ENCODE measurements at places on chromosomes 13 and 19.

DNA sequence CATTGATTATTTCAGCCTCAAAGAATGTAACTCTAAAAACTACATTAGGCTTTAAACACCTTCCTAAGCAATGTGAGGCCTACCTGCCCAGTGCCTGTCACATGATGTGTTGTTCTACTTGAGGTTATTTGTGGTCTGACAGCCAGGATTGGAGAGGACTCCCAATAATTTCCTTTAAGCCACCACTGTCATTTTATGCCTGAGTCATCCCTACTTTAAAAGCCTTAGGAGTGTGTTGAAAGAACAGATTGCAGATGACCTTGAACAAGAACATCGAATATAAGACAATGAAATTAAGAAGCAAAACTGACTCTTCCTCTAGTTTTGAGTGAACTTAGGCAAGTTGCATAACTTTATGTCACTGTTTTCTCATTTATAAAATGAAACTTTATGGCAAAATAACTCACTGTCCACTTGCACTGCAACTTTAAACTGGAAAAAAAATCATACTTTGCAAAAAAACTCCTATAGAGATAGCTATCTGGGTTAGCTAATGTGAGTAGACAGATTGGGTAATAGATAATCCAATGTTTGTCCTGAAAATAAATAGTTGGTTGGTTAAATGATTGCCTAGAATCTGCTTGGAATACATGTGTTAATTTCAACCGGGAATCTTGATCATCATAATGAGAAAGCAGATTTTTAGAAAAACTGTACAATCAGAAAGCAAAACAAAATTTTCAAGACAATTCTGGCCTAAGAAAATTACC, 361.2 kb downstream of the SUCLA2 start:
- DNase-seq = no peak

DNA sequence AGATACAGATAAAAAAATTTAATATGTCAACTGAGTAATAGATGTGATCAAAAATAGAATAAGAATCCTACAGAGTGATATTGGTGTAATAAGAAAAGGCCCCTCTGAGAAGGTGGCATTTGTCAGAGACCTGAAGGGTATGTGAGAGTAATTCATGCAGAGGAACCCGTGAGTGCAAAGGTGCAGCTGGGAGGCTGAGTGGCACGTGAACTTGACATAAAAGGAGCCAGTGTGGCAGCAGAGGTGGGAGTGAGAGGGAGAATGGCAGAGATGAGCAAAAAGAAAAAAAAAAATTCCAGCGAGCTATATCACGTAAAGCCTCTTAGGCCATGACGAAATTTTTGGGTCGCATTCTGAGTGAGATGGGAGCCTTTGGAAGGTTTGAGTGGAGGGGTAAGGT, 588.9 kb downstream of the KCTD12 start:
- no peak for DNase-seq

DNA sequence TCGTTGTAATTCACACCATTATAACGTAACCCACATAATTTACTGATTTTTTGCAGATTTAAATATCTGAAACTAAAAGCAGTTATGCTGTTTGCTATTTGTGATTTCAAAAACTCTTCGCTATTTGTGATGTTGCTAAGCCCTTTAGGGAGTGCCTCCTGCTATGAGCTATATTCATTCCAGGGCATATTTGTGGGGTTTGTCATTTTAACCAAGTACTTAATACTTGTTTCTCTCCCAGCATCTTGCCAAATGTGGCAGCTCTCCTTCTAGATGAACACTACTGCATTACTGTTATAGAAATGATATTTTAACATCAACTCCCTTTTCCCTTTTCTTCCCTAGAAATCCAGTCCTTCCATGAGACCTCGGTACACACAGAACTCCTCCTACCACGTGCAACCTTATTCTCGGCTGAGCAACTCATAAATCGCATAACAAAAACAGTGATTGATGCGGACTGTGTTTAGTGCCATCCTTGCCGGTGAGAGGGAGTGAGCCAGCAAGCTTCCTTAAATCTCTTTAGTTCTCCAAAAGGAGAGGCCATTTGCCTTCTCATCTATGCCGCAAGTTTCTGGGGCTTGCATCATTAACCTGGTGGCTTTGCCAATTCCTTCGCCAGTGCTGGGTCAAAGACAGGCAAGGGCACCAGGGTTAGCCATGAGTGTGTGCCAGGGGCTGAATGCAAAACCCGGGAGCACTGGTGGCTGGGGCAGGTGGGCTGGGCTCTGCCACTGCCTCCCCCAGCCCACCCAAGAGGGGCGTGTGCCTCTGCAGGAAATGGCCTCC, 33.4 kb downstream of the RFX2 start:
- DNase-seq = no peak

GRCh38 chr19:43524922-43525835, 1.8 kb downstream of the ETHE1 start:
- DNase-seq = no peak

DNA sequence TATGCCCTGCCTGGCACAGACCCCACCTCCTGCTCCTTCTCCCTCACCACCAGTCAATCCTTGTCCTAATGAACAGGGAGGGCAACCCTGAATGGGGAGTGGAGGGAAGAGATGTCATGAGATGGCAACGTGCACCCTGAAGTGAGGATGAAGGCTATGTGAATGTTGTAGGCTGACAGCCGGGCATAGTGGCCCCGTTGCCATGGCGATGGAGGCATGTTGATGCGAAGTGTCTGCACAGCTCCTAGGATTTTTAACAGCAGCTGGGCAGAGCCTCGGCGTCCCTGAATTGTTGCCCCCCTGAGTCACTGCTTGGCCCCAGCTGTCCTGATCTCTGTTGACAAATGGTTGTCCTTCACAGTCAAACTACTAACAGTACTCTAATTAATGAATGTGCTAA, 4.8 kb upstream of the ALOX5AP start:
- peak; percentile 45 for DNase-seq

DNA sequence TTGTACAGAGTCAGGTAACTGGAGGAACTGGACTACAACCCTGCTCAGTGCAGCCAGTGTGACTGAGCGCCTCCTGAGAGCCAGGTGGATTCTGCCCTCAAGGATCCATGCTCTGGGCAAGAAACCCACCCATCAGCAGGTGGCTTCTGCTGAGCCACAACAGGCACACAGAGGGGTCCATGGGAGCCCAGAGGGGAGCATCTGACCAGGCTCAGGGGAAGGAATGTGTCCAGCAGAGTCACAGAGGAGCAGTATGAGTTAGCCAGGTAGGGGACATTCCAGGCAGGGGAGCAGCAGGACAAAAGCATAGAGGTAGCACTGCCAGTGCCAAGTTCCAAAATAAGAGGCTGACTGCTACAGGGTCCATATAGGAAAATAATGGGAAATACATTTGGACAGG, 19.9 kb downstream of the DHRS12 start:
- no peak for DNase-seq

GRCh38 chr13:43129511-43130110, 106.2 kb downstream of the DNAJC15 start:
- DNase-seq = no peak

DNA sequence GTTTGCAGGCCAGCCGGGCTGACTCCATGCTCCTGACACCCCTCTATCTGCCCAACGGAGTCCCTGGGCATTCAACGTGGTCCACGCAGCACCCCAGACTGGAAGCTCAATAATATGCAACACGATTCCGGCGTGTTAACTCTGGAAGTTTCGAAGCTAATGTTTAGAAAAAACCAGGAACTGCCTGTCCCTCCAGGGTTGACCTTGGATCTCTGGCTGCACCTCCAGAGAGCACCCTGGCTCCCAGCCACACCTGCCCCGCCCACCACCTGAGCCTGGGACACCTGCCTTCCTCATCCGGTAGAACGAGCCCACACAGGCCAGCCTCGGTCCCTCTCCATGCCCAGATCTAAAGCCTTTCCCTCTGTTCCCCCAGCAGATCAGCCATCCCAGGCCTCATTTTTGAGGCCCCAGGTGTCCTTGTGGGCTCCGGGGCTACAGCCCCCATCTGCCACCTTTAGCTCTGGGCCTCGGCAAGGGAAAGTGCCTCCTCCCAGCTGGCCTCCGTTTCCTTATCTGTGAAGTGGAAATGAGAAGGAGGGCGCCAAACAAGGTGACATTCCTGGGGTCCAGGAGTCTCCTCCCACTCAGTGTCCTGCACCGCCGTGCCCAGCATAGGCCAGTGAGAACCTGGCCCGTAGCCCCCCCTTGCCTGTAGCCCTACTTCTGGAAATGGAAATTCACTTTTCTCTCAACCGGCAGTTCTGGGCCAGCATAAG, 38.7 kb downstream of the KLF2 start:
- DNase-seq = no peak

DNA sequence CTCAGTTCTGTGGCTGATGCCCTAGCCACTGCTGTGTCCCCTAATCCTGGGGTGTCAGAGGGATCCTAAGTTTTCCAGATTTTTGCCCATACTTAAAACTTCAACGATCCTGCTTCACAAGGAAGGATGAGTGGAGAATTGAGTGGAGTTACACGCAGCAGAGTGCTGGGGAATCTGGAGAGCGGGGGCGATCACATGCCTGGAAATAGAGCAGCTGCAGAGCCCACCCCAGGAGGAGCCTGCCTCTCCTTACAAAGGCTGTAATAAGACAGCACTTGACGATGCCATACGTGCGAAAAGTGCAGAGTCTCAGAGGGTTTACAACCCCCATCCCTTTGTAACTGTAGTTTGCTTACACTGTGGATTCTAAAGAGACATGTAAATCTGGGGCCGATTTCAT, 40.6 kb downstream of the SUGP2 start:
- DNase-seq = no peak

GRCh38 chr19:7932276-7932929, 6.5 kb upstream of the CTXN1 start:
- no peak for DNase-seq

DNA sequence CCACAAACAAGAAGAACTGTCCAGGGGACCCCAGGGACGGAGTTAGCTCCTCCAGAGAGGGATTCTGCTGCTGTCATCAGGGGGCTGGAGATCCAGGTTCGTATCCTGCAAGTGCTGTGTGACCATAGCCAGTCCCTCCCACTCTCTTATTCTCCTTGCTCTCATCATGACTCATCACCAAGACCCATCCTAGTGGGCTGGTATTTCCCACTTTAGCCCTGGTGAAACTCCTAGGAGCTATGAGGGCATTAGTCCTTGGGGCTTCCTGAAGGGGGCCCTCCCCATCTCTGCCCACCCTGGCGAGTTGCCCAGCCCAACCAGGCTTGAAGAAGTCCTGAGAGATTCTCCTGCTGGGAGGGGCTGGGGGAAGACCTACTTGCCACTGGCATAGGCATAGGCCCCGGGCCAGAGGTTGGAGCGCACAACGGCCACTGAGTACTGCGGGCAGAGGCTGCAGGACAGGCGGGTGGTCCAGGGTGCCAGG, 7.5 kb upstream of the DMWD start:
- DNase-seq = no peak

GRCh38 chr19:27652281-27652680, 1560.7 kb downstream of the UQCRFS1 start:
- DNase-seq = no peak

DNA sequence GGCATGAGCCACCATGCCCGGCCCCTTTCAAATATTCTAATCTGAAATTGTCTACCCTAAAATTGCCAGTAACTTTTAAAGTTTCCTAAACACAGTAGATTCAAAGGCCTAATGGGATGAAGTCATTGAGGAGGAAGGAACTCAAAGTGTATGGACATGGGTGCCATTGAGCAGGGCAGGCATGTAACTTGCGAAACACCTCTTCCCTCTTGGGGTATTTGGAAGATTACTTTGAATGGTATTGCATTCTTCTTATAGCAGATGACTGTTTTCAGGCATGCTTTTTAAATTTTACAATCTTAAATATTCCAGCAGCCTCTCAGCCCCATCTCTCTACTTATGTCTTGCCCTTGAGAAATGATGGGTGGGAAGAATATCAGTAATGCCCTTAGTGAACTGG, 21.0 kb downstream of the TM9SF2 start:
- DNase-seq = no peak

- DNase-seq = no peak
Measured at GRCh38 chr13:48866249-48866648, 109.5 kb upstream of the FNDC3A start.

DNA sequence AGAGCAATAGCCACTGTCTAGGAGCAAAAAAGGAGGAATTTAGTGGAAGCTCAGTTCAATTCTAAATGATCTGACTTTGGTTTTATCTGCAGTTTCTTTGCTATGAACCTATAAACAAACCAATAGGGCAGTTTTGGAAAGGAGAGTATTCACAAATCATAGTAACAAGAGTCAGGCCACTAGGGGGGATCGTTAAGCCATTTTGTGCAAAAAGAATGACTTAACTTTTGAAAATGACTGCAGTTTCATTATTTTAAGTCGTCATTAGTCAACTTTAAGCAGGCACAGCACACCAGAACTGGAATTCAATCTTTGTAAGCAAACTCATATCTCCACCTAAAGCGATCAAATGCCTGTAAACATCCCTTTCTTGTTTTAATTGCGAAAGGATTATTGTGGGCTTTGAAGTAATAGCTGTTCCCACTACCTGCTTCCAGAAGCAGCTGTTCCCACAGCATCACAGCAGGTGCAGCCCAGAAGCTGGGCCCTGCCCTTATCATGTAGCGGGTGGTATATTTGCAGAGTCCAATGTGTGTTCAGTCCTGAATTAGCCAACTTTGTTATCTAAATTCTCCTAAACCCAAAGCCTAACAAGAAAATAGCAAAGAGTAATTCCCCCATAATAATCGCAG, 51.5 kb downstream of the SOX21 start:
- DNase-seq = no peak

DNA sequence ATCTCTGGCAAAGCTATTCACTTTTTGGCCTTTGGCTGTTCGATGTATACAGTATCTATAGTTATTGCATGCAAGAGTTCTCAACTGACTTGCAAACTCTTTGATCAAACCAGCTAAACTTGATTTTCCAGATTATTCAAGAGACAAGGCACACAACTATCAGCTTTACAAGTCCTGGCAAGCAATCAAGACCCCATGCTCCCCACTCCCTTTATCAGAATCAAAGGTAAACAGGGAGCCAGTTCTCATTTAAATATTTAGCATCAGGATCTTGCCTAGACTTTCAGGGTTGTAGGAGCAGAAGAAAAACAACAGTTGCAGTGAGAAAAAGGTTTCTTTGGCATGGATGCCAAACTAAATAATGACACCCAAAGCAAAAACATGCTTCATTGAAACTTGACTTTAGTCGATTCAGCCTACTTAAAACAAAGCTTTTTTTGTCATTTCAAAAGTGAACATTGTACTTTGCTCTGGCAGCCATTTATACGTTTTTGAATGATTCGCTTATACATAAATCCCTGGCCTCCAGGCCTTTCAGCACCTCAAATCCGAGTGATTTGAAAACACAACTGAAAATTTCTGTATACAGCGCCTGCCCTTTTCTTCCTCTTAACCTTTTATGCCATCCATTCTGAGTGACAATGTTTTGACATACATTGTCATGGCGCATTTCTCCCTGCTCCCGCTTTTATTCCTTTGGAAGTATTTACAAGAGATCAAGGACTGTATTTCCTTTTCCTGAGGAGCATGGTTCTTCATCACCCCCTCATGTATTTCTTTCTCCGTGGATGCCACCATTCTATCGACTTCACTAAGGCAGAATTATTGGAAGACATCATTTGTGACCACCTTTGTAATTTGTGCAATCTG, 340.8 kb downstream of the KLF5 start:
- no peak for DNase-seq

GRCh38 chr13:29484796-29485195, 110.7 kb downstream of the SLC7A1 start:
- no peak for DNase-seq

GRCh38 chr13:112892426-112893206, 76.4 kb upstream of the MCF2L start:
- no peak for DNase-seq

GRCh38 chr13:82370316-82370715, 1512.0 kb downstream of the SLITRK1 start:
- no peak for DNase-seq

Measured in NCI-H1694 (cell line).